ENCODE measurements at places on chromosomes 11 and 22.

- DNase-seq = no peak
Observed at GRCh38 chr11:19934828-19935259, 222.2 kb downstream of the NAV2 start.

DNA sequence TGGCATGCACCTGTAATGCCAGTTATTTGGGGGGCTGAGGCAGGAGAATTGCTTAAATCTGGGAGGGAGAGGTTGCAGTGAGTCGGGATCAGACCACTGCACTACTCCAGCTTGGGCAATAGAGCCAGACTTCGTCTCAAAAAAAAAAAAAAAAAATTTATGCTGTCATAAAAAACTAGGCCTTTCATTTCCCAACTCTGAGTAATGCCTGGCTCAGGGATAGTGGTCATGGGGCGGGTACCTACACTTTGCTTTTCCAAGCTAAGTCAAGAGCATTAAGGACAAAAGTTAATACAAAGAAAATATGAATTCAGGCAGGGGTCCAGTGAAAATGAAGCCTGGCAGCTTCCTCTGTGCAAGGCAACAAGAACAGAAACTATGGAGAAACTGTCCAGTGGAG, 16.3 kb downstream of the CPSF7 start:
- no peak for DNase-seq

DNA sequence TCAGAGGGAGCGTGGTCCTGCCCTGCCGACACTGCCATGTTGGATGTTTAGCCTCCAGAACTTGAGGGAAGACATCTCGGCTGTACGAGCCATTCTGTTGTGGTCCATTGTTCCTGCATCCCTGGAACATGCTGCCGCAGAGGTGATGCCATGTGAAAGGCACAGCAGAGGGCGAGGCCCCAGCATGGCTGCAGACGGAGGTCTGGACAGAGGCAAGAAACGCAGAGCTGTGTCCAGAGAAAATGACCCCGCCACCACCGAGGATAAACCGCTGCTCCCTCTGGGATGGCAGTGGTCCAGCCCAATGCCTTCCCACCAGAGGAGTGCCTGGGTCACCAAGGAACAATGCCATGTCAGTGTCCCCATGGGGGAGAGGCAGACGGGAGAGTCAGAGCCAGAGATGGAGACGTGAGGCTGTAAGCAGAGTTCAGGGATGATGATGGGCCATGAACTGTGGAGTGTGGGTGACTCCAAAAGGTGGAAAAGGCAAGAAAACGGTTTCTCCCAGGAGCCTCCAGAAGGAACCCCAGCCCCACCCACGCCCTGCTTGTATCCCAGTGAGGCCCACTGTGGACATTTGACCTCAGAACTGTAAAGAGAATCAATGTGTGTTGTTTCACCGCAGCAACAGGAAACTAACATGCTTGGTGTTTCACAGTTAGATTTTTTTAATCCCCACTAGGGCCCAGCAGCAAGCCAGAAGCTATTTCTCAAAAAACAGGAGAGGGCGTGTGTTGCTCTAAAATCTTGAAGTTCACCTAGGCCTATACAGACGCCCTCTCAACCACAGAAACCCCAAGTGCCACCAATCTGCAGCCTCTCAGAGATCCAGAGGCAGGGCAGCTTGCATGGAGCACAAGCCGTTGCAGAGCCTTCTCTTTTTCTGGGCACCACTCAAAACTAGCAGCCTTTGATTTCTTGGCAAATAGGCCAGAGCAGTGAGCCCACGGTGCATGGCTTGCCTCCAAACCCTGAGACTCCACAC, 1422.9 kb downstream of the TBC1D22A start:
- DNase-seq = no peak

- DNase-seq = no peak
Observed at GRCh38 chr11:103923451-103923931, 112.9 kb upstream of the DDI1 start.

DNA sequence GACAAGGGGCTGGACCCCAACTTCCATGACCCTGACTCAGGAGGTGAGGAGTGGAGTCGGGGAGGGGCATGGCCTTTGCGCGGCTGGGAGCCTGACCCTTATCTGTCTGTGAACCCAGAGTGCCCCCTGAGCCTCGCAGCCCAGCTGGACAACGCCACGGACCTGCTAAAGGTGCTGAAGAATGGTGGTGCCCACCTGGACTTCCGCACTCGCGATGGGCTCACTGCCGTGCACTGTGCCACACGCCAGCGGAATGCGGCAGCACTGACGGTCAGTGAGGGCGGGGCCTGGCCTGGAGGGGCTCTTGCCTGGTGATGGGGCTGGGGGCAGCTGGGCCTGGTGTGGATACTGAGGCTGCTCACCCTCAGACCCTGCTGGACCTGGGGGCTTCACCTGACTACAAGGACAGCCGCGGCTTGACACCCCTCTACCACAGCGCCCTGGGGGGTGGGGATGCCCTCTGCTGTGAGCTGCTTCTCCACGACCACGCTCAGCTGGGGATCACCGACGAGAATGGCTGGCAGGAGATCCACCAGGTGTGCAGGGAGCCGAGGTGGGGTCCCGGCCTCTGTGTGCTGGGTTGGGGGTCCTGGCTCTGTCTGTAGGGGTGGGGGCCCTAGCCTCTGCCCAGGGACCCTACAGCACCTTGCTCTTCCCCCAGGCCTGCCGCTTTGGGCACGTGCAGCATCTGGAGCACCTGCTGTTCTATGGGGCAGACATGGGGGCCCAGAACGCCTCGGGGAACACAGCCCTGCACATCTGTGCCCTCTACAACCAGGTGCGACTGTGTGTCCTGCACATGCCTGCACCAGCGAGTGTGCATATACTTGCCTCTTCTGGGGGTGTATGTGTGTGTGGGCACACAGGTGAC, 6.3 kb downstream of the SHANK3 start:
- DNase-seq = no peak

DNA sequence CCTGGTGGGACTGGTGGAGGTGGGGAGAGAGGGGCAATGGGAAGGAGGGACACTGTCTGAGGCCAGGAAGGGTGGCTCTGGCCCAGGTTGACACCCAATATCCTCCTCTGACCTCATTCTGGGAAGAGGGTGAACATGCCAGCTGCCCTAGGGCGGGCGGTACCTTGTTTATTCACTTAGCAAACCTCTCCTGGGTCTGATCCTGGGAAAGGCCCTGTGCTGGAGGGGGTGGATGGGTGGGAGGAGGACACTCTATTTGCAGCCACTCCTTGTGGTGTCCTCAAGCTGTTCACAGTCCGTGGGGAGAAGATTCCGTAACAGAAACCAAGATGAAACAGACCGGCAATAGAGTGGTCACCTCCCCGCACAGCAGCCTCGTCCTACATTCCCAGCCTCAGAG, 49.7 kb upstream of the EIF3D start:
- DNase-seq = no peak

GRCh38 chr22:50001388-50002231, 11.0 kb downstream of the IL17REL start:
- DNase-seq = no peak

DNA sequence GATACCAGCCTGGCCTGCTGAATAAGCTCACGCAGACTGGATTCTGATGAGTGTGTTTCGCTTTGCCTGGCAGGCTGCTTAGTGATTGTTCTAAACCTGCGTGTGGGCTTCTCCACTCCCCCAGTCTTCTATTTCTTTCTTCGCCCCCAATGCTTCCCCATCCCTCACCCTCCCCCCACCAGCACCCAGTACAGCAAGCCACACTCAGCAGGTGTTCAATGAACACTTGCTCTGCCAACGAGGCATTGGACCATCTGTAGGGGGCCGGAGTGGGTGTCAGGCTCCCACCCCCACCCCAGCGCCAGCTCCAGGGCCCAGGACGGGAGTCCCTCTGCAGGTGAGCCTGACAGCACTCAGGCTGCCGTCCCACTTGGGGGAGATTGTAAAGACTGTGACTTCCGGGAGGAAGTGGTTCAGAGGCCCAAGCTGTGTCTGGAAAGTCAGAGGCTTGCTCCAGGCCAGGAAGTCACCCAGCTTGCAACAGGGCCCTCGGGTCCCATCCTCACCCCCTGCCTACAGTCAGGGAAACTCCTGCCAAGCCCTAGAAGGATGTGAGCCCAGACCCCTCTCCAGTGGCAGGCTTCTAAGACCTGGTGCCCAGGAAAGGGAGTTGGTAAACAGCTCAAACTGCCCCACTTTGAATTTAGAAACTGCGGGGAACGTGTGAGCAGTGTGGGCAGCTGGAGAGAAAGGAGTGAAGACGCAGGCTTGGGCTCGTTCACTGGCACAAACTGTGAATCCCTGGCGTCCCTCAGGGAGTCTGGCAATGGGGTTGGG, 66.3 kb upstream of the PRDM11 start:
- no peak for DNase-seq

DNA sequence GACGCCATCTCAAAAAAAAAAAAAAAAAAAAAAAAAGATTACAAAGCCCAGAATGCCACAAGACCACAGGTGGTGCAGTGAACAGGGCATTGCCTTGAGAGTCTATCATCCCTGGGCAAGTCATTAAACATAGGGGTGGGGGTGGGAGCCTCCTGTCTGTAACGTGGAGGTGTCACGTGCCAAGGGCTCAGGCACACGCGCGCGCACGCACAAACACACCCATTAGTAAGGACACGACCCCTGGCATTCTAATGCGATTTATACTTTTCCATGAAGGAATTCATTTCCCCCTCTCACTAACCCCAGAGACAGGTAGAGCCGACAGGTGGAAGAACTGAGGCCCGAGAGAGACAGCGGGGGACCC, 5.8 kb upstream of the GCAT start:
- DNase-seq = peak; percentile 14

- no peak for DNase-seq
Observed at GRCh38 chr22:44049486-44050231, 25.6 kb downstream of the PARVB start.

- no peak for DNase-seq
Observed at GRCh38 chr22:23177197-23177596, 3.1 kb upstream of the BCR start.

DNA sequence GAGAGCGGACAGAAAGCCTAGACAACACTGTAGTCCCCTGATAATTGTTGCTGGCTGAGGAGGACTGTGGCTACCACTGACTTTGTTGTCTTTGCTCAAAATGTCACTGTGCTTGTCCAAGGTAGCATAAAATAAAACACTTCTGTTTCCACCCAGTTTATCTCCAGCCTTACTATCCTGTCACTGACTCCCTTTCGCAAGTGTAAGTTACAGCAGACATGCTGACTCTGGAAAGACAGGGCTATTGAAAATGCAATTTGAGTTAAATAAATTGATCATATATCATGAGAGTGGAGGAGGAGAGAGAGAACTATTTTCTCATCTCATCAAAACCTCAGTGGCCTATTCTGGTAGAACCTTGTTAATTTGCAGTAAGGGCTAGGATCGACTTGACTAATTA, 138.0 kb upstream of the KIRREL3 start:
- DNase-seq = no peak

DNA sequence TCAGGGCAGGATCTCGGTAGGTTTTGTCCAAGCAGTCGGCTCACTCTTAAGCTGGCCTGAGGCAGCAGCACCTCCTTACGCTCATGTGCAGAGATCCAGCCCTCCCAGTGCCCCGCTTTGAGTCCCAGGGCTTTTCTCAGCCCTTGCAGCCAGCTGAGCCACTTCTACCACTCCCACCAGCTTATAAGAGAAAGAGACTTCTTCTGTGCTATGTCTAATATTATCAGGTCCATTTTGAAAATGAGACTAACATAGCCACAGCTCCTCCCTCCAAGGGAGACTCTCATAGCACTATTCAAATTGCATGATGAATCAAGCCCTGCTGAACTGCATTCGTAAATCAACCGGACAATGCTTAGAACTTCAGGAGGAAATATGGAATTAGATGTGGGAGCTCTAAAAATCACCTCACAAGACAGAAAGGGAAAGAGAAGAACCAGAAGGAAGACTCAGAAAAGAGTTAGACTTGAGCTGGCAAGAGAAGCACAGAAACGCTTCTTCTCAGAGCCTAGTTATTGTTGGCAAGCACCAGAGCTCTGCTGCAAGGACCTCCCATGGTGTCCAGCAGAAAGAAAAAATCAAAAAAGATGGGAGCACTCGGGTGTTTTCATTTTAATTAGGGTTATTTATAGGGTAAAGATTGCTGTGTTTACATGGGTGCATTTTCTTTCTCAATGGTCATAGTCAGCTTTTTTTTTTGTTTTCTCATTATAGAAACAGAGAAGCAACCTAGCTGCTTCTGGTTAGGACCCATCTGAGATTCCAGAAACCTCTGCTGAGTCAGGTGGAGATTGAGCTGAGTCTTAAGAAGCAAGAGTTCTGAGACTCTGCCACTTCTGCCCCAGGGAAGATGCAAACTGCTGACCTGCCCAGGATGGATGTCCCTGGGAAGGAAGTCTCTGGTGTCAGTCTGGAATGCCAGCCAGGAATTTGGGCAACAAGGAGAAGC, 181.4 kb downstream of the ETS1 start:
- no peak for DNase-seq

- DNase-seq = no peak
Observed at GRCh38 chr11:97990162-97990920, 1030.4 kb upstream of the CNTN5 start.

GRCh38 chr11:34308049-34308912, 49.5 kb downstream of the ABTB2 start:
- DNase-seq = no peak

- no peak for DNase-seq
Observed at GRCh38 chr11:119093942-119094815, 7.5 kb downstream of the DPAGT1 start.

- no peak for DNase-seq
Observed at GRCh38 chr11:196786-197731, 4.2 kb downstream of the SCGB1C1 start.

GRCh38 chr22:30717331-30717921, 22.8 kb downstream of the OSBP2 start:
- DNase-seq = no peak

DNA sequence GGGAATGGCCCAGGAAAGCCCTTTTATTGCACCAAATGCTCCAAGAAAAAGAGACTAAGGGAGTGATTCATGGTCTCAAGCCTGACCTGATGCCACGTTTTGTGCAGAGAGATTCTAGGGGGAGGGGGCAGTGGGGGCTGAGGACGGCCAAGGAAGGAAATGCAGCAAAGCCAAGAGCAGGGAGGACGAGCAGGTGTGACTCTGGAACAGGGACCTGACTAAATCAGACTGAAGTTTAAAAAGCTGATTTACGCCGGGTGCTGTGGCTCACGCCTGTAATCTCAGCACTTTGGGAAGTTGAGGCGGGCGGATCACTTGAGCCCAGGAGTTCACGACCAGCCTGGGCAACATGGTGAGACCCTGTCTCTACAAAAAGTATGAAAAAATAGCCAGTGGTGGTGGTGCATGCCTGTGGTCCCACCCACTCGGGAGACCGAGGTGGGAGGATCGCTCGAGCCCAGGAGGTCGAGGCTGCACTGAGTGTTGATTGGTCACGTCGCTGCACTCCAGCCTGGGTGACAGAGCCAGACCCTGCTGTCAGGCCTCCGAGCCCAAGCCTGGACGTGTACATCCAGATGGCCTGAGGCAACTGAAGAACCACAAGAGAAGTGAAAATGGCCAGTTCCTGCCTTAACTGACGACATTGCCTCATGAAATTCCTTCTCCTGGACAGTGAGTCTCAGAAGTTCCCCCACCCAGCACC, 10.8 kb upstream of the IFITM3 start:
- no peak for DNase-seq

DNA sequence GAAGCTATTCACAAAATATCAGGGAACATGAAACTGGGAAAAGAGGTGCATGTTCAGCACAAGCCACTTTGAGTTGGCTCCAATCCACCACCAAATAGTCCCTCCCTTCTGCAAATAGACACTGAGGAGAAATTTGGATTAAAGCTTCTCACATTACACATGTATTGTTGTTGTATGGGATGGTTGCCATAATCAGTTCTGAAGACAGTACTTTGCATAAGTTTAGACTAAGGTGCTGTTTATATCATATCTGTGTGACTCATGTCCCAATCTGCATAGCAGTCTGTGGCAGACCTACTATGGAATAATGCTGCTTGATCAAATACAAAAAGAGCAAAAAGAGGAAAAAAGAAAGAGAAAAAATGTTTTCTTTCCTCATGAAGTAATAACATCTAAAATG, 376.7 kb upstream of the DDI1 start:
- DNase-seq = no peak

GRCh38 chr22:29031227-29032011, 30.2 kb downstream of the C22orf31 start:
- no peak for DNase-seq

Measured in NCI-H1048 (cell line).